ENCODE measurements at places on chromosomes 4 and X.
A peak's percentile ranks its signal among the peaks of the same experiment; 100 is the strongest.

- ATAC-seq: no peak
Measured at GRCh38 chr4:168662297-168662984, 165.6 kb downstream of the PALLD start.

- no peak for ATAC-seq
Measured at GRCh38 chr4:61195101-61195500, 5.0 kb upstream of the ADGRL3 start.

GRCh38 chr4:26323821-26324220 is 3.0 kb downstream of the RBPJ start:
- ATAC-seq: no peak

GRCh38 chrX:6279277-6279909 is 50.7 kb upstream of the NLGN4X start:
- ATAC-seq: no peak

GRCh38 chr4:23388255-23388654 is 501.6 kb downstream of the PPARGC1A start:
- no peak for ATAC-seq

GRCh38 chr4:84051639-84052038 is 447.5 kb downstream of the NKX6-1 start:
- ATAC-seq: no peak

- ATAC-seq: no peak
Measured at GRCh38 chrX:102714994-102715393, 2.7 kb downstream of the GPRASP2 start.

GRCh38 chrX:152895724-152896420 is 2.0 kb upstream of the ZNF185 start:
- ATAC-seq: no peak

GRCh38 chrX:110004215-110004614 is 1.3 kb downstream of the TMEM164 start:
- no peak for ATAC-seq

DNA sequence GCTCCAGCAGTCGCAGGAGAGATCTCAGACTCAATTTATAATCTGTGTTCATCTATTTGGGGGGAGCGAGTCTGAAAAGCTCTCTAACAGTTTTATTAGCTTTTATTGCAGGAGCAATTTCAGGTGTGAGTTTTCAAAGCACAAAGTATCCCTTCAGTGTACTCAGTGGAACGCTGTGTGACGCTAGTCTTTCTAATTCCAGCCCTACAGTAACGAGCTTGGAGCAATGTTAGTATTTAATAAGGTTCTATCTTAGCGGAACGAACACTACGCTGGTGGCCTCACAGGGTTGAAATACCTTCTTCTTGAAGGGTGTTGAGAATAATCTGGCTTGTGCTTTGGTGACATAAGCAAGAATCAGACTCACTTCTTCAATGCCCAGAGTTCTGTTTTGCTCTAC is 8.4 kb downstream of the HS3ST1 start:
- ATAC-seq: no peak

GRCh38 chr4:118975449-118976192 is 87.0 kb downstream of the SYNPO2 start:
- ATAC-seq: no peak

DNA sequence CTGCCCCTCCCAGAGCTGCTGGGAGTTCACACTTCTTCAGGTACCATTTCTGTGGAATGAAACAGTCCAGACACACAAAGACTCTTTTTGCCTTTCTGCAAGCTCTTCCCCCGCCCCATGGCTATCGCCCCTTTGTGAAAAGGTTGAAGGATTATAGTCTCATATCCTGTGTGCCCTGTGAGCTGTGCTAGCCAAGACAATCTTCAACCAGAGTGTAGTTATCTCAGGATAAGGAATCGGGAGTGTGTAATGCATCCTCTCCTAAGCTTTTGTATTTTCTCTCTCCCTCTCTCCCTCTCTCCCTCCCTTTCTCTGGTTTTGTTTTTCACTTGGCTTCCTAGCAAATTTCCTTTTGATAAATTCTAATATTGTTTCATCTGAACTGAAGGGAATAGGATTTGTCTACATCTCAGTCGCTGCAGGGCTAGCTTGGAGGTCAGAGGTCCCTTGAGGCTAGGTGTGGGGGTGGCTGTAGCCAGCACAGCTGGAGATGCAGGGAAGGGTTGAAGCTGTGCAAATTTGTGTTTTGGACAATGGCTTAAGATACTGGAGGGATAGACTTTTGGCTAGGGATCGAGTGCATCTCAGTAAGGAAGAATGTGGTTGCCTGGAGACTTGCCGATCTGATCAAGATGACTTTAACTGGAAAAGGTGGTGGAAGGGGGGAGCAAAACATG is 74.6 kb upstream of the NALF2 start:
- ATAC-seq: no peak

GRCh38 chr4:58465031-58465430 is 1354.8 kb upstream of the IGFBP7 start:
- no peak for ATAC-seq

DNA sequence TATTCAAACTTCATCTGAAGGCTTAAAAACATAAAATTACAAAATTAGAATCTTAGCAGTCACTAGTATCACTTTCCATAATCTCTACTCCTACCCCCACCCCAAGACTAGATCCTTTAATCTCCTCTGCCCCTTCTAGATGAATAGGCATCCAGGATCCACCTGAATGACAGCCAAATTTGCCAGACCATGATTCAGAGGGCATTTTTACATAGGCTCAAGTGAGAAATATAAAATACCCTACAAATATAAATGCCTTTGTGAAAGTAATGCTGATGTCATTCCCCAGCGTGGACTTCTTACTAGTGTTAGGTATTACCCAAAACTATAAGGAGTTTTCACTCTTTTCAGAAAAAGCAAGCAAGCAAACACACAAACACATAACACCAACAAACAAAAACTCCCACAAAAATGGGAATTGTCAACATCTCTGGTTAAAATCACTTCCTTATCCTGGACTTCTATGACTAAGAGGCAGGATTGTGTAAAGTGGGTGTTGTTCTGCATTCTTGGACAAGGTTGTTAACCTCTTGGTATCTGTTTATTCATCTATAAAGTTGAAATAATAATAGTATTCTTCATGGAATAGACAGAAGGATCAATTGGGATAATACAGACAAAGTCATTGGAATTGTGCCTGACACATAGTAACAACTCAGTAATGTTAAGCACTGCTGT is 51.3 kb upstream of the TMPRSS11F start:
- no peak for ATAC-seq

DNA sequence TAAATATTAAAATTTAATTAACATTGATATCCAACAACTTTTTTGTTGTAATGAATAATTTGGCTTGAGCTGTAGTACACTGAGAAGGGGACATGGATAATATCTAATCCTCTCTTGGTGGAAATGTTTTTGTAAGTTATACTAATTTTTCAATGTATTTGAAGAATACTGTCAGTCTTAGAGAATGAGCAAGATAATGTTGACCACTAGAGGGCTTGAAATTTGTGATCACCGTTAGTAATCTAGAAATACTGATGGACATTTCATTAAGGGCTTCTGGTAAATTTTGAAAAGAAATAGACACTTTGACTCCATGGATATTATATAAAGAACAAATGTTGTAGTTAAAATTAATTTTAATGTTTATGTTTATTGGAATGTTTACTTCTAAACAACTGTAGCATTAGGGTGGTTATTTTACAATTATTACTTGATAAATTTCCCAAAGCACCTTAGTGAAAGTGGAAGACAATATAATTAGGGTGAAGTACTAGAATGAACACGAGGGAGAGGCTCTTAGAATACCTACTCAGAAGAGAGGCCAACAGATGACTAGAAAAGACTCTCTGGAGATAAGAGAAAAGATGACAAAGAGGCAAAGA is 20.0 kb upstream of the CAMK2D start:
- ATAC-seq: no peak

DNA sequence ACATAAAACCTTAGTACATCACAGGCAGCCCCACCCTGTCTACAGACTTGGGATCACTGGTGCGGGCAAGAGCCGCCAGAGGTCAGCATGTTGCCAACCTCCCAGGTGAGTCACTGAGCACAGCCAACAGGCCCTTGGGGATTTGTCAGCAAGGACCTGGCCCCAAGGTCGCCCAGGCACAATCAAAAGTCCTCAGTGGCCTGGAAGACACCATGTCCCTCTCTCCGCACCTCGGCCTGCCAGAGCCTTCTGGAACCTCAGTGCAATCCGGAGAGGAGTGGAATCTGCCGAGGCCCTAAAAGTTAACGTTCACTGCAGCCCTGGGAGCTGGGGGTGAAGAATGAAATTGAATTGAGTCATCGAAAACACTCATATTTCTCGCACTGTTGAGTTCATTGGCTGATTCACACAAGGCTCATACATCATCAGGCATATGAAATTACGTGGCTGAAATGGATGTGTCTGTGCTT is 74.3 kb downstream of the WFS1 start:
- peak; percentile 85 for ATAC-seq

DNA sequence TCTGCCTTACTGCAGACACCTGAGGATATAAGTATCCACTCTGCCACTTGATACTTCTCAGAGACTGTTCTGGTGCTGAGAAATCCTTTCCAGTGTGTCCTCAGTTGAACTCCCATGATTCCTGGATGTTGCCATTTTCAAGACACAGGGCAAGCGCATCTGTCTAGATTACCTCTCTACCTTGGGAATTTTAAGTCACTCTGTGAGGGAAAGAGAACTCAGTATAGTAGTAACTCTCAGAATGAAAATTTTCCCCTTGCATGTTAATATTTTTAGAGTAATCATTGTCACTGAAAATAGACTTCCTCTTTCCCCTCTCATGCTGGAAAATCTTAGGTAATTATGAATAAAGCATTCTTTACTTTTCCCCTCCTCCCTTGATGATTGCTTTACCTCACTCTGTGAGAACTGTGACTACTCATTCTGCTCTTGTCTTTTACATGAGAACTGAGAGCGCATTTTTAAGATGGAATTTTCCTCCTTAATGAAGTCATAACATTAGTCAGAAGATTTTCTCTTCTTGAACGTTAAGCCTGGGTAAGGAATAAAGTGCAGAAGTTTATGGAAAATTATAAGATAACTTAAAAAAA is 45.0 kb downstream of the TET2 start:
- ATAC-seq: peak; percentile 82

- ATAC-seq: no peak
Measured at GRCh38 chr4:35463251-35463952, 780.9 kb downstream of the ARAP2 start.

GRCh38 chrX:45774961-45775360 is 574.3 kb upstream of the DIPK2B start:
- peak; percentile 8 for ATAC-seq

DNA sequence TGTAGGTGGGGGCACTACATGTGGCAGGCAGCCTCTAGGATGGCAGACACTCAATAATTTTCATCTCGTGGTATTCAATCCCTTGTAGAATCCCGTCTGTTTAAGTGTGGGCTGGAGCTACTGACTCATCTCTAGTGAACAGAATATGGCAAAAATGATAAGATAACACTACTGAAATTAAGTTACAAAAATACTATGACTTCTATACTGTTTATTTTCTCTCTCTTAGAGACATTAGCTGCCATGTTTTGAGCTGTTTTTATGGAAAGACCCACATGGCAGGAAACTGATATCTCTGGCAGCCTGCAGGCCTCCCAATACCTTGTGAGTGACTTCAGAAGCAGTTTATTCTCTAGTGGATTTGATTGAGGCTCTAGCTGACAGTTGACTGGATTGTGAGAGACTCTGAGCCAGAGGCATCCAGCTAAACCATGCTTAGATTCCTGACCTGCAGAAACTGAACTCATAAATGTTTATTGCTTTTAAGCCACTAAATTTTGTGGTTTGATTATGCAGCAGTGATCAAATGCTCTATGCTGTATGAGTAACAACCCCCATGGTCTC is 298.8 kb upstream of the CTSO start:
- ATAC-seq: no peak

DNA sequence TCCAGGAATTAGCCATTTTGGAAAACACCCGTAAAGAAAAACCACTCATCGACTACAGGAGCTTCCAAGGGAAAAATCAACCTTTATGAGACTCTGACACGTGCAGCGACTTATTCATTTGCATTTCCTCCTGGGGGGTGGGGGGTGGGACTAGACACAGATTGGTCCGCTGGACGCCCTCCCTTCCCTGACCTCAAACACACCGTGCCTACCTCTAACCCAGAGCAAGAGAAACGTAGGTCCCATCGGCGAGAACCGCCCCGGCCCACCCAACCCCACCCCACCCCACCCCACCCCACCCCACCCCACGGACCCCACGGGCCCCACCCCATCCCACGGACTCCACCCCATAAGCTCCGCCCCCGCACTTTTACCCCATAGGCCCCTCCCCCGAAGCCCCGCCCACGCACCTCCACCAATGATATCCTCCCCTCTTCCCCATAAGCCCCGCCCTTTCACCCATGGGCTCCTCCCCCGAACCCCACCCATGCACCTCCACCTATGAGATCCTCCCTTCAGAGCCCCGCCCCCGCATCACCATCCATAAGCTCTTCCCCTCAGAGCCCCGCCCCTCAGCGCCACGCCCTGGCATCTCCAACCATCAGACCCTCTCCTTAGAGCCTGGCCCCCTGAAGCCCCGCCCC is 1.1 kb downstream of the GTPBP6 start:
- no peak for ATAC-seq

- ATAC-seq: no peak
Measured at GRCh38 chr4:125573368-125573767, 258.6 kb downstream of the FAT4 start.

DNA sequence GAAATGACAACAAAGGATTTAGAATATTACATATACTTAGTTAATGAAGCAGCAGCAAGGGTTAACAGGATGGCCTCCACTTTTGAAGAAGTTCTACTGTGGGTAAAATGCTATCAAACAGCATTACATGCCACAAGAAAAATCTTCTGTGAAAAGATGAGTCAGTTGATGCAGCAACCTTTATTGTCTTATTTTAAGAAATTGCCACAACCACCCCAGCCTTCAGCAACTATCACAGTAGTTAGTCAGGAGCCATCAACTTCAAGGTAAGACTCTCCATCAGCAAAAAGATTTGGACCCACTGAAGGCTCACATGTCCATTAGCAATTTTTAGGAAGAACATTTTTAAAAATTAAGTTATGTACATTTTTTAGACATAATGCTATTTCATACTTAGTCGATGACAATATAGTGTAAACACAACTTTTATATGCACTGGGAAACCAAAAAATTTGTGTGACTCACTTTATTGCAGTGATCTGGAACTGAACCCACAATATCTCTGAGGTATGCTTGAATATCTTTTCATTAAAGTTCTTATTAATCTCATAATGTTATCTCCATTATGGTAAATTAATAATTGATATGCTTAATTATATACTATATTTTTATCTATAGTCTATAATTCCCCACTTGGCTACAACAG is 81.2 kb downstream of the SPCS3 start:
- ATAC-seq: no peak

GRCh38 chr4:108140328-108140727 is 28.4 kb downstream of the LEF1 start:
- no peak for ATAC-seq

- ATAC-seq: peak; percentile 23
Measured at GRCh38 chr4:76377911-76378310, 43.0 kb downstream of the CCDC158 start.

GRCh38 chr4:183240581-183241321 is 79.3 kb downstream of the CLDN22 start:
- no peak for ATAC-seq
